ENCODE measurements at places on chromosomes 1 and 21.

DNA sequence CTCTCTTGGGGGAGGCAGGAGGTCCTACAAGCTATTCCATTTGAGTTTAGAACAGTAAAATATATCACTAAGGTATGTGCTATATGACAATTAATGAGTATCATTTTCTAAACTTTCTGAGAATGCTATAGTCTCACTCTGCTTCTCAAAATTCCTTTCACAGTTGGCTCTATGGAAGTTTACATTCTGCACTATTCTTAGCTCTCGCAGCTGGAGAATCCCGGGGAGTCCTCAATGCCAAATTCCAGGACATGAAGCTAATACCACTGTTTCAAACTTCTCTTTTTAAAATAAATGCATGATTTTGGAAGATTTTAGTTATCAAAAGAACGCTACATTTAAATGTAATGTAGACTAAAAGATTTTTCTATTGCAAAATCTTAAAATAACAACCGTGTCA, 22.4 kb upstream of the PALMD start:
- DNase-seq: no peak

GRCh38 chr1:218813237-218813636, 360.4 kb upstream of the LYPLAL1 start:
- DNase-seq: no peak

DNA sequence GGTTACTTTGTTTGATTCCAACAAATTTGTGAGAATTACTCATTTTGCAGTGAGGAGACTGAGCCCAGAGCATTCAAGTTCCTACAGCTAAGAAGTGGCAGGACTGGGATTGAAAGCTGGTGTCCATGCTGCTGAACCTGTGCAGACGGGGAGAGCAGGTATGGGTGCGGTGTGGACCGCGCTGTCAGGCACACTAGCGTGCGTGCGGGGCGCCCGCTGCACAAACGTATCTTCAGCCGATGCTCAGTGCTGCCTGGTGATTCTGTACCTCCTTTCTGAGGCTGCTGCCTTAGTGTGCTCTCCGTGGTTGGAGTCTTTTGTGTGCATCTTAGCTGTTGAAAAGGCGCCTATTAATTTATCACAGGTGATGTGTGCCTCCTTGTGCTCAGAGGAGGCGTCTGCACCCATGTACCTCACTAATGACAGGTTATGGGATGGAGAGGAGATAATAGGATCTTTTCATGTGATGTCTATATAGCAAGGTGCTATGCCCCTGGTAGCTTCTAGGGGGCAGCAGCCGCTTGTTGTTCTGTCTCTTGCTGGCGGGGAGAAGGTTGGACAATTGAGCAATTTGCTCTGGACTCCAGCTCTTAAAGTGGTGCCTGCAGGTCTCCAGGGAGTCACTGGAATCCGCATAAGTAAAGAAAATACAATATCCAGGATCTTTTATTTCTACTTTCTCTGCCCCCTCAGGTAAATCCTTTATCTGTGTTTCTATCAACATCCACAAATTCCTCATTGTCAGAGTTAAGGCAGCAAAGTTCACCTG, 32.5 kb downstream of the PEX14 start:
- DNase-seq: peak; percentile 65

- no peak for DNase-seq
Measured at GRCh38 chr1:198638894-198639635, at the start of gene PTPRC. Gene PTPRC (plus strand): TSS chr1:198639040. CDS start chr1:198639269, 229 bp downstream.

DNA sequence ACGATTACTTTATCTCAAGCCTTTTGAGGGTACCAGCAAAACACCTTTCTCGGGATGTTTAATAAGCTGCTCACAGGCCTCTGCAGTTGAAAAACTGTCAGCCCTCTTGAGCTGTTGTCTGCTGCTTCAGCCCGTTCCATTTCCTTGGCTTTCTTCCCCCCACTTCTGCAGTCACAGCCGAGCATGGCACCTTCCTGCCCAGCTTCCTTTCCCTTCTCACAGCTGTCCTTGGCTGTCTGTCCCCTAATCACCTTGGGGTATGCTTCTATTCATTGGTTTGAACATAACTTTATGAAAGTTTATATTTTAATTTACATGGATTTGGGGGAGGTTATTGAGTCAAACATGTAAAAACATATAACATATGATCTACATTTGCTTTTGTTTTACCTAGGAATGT, 6.9 kb upstream of the PROX1 start:
- no peak for DNase-seq

DNA sequence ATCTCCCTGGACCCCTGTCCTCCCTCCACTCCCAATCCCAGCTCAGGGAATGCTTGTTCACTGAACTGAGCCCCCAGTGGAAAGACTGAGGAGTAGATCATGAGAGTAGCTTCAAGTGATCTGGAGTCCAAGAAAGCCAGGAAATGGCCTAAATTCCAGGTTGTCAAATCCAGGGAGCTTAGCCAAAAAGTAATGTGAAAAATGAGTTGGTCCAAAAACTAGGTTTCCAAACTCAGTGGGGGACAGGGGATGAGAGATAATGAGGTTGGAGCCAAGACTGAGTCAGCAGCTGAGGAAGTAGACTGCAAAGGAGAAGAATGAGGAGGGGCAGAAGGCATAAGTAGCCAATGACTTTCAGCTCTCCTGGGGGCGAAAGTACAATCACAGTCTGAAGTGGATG, 284.1 kb upstream of the BEND5 start:
- DNase-seq: no peak

GRCh38 chr1:203407296-203407695, 56.4 kb upstream of the FMOD start:
- no peak for DNase-seq

DNA sequence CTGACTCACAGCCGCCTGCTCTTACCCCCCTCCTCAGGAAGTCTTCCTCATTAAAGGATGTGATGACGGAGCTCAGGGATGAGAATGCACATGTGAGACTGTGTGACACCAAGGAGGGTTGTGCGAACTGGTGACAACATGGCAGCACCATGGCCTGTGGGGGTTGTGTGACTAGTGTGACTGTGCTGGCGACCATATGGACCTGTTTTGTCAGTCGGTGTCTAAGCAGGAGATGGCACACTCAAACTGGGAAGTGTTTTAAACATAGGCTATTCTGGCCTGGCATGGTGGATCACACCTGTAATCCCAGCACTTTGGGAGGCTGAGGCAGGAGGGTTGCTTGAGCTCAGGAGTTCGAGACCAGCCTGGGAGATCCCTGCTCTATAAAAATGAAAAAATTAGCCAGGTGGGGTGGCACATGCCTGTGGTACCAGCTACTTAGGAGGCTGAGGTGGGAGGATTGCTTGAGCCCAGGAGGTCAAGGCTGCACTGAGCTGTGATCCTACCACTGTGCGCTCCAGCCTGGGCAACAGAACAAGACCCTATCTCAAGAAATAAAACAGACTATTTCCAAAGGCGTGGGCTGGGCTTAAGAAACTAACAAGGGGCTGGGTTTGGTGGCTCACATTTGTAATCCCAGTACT, 7.4 kb downstream of the TRNP1 start:
- no peak for DNase-seq

GRCh38 chr1:32636914-32637645, 13.3 kb downstream of the ZBTB8OS start:
- DNase-seq: no peak

All from nephron progenitor cell (in vitro differentiated cells).